Stimulated activated CD4-positive, alpha-beta T cell treated with anti-CD3 and anti-CD28 coated beads, Interleukin-1b, Interleukin-23, amount 100 ng/mL, for 1 hour (primary cell): ENCODE measurements at places on chromosomes 4 and X.

DNA sequence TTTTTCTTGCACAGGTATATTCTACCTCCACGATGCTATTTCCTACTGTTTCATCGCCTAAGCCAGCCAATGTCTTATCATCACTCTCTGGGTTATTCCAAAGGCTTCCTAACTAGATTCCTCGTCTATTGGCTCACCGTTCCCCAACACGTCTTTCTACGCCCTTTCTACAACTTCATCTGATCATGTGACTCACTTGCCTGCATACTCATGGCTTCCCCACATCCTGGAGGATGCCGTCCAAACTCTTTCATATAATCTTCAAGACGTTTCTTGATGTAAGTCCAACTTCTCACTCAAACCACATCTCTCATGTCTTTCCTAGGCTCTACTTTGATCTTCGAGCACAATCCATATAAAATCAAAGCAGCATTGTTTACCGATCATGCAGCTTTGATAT, 322.0 kb upstream of the PPARGC1A start:
- no peak for DNase-seq

DNA sequence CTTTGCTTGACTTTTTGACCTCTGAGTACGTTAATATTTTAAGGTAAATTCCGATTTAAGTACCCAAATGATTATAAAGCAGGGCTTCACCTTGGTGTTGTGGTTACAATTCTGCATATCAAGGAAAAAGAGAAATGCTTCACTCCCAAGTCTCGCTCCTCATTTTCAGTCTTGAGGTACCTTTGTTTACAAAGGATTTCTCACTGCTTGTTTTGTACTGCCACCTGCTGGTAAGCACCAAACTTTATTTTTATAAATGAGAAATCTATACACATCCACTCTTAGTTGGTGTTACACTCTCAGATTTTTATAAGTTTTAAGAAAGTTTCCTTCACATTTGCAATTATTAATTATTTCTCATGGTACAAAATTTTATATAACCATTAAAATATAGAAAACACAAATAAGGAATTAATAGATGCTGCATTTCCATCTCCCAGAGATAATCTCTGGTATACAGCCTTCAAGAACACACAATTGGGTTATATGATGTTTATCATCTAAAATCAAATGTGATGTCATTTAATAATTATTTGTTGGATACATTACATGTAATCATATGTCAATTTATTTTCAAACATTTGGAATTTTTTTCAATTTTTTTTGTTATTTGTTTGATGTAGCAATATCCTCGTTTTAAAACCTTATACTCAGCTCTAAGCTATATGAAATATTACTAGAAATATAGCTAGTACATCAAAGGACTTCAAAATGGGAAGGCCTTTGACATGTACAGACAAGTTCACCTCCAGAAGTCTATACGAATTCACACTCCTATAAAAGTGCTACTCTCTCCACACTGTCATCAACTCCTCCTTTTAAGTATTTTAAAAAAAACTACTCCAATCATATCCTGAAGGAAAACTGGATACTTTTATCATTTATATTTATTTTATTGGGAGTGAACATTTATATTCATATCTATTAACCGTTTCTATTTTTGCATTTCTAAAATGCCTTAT, 179.9 kb downstream of the KCNIP4 start:
- DNase-seq: no peak

DNA sequence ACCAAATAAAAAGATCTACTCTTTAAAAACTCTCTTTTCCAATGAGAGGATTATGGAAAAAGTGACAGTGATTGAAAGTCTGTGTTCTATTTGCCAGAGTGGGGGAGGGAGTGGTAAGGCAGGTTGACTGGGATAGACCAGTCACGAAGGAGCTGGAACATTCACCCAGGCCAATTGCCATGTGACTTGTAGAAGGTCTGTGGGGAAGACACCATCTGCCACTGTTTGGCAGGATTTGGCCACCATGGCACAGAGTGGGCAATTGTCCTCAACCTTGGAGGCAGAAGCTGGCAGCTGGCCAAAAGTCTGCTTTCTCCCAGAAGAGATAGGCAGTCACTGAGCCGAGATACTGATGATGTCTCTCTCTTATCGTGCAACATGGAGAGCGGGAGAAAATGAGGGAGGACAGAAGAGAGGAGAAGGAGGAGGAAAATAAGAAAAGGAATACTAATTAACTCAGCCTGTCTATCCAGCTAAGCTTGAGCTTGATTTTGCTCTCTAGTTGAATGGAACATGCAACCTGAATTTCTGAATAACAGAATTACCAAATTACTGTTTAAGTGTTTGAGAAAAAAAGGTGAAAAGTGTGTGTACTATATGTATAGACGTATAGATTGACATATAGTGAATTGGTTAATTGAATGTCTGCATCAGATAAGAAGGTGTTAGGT, 267.1 kb downstream of the ARHGAP24 start:
- no peak for DNase-seq

DNA sequence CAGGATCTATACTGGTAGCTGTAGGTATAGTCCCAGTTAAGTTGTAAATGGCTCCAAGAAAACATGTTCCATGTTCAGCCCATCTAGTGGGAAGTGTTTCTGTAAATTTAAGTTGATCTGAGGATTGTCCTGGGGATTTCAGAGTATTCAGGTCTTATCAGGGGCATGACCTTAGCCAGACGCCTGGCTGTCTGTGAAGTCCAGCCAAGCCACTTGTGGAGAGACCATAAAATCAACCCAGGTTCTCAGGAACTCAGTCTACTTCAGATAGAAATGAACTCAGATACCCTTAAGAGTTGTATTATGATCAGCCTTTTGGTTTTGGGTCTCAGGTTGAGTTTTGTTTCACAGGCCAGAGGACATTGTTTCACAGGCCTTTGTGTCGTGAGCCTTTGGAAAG, 95.9 kb downstream of the EGF start:
- DNase-seq: no peak

DNA sequence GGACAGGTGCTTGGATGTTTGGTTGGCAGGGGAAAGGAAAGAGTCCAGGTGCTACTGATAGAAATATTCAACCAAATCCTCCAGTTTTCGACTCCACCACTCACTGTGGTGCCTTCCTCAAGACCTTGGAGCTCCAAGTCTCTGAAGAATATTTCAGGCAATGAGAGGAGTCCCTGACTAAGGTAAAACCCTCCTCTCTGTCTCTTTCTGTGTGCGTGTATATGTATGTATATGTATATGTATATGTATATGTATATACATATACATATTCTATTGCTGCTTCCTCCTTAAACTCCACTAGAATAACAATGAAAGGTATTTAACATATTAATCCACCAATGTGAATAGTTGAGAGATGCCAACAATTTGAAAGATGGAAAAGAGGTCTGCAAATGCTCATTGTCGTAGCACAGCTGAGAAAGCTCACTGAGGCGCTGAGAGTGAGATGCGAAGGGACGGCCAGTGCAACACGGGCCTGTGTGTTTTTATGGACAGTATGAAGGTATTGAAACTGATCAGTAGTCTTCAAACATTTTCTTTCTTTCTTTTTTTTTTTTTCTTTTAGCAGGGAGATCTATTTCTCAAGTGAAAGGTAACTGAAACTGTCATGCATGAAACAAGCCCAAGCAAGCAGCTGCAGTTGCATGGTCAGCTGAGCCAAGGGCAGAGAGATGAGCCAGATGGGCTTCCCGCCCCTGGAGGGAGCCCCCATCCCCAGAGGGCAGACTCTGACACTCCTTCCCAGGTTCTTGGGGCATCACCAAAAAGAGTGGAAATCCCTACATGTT, 41.1 kb upstream of the HS3ST1 start:
- DNase-seq: no peak

GRCh38 chr4:10703766-10704429, 19.3 kb upstream of the CLNK start:
- no peak for DNase-seq

GRCh38 chr4:113500424-113500823, 261.1 kb downstream of the CAMK2D start:
- DNase-seq: no peak

- no peak for DNase-seq
Measured at GRCh38 chrX:51975811-51976210, 82.4 kb downstream of the MAGED1 start.

DNA sequence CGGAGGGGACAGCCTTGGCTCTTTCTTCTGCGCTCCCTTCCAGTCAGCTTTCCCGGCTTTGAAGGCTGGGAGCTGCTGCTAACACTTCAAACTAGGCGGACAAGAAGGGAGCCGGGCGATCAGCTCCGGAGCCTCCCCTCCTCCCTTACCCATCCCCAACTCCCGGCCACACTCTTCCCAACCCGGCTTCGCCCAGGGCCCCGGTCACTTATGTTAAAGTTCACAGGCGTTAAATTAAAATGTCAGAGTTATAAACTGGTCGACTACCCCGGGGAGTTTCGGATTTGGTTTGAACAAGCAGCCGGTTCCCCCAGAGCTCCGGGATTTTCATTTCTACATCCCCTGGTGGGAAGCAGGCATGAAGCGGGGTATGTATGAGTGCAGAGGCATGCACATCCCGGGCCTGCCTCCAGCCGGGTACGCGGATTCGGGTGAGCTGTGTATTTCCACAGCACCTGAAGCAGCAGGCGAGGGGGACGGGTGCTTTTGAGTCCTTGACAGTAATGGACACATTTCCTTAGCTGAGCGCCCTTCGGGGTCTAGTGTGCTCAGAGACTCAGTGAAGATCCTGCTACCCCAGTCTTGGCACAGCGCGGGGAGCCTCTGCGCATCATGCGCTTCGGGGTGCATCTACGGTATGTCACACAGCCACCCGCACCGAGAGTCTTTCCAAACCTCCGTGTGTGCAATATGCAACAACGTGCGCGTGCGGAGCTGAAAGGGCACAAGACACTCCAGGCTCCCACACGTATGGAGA, 880 bp downstream of the UNC5C start:
- no peak for DNase-seq

DNA sequence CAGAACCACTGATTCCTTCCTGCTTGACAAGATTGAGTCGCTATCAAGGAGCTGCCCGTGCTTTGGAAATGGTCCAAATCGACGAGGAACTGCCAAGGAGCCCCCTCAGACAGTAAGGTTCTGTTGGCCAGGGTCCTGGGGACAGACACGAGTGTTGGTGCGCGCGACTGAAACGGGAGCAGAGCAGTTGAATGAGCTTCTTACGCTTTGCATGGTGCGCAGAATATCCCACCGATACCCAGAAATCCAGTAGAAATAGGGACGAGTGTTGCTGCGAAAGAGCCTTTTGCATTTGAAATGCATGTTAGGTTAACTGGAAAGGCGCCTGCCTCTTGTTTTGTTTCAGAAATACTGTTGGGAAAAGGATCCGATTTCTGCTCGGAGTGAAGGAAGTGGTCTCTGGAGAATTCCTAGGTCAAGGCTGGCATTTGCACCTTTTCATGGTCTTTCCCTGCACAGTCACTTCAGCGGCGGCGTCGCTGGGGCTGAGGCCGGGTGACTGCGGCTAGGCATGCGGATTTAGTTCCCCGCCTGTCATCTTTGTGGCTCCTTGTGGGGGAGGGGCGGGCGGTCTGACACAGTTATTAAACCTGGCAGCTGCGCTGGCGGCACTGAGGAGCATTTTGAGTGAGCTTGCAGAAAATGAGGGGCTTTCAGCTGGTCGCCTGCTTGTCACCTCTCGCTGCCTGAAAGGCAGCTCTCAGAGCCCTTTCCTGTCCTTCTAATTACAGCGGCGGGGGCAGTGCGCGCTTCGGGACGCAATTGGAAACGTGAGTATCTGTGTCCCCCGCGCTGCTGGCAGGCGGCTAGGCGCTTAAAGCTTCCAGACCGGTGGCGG, 51.5 kb upstream of the TRIM2 start:
- DNase-seq: peak; percentile 7

DNA sequence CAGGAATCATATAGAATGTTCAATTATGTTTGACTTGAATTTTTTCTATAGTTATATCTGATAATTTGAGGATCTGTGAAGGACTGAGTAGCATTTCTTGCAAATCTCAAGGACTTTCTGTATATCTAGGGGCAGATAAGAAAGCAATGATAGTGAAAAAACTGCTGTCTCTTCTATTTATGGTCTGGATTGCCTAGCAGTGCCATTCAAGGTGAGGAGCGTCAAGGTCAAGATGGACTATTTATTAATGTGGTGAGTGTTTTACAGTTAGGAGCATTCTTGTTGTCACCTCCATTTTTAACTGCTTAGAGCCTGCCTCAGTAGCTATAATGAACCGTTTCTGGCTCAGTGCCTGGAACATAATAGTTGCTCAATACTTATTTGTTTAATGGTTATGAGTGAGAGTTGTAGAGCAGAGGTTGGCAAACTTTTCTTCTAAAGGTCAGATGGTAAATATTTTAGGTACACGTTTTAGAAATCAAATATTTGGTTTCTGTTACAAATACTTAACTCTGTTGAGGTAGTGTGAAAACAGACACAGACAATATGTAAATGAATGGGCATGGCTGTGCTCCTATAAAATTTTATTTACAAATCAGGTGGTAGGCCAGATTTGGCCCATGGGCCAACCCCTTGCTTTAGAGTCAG, 523.2 kb upstream of the IGFBP7 start:
- DNase-seq: no peak

DNA sequence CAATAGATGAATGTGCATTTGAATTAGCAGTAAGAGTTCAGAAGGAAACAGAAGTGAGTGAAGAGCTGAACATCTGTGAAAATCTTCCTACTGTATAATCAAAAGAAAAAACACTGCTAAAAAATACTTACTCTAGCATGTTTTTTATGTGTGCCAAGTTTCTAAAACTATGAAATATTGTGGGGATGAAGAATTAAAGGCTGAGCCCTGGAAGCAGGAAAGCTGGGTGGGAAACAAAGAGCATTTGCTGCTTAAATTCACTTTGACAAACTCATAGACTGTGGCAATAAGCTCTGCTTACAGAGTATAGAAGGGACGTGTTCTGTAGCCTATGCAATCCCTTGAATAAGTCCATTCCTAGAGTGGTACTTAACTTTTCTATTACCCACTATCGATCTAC, 261.7 kb downstream of the ANKRD50 start:
- no peak for DNase-seq

DNA sequence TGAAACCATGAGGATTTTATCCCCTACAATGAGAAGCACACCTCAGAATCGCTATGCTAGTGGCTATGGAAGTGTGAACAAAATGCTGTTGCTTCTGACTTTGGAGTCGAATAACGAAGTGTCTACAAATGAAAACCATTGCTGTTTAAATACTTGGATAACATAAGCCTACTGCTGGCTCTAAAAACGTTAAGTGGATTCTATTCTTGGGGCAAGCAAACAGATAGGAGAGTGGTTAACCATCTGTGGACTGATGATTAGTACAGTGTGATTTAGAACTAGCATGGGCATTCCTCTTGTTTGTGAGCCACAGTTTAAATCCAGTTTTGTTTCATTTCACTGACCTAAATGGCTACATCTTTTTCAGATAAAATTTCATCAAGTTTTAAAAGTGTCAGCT, 109.7 kb upstream of the PNPLA4 start:
- no peak for DNase-seq

DNA sequence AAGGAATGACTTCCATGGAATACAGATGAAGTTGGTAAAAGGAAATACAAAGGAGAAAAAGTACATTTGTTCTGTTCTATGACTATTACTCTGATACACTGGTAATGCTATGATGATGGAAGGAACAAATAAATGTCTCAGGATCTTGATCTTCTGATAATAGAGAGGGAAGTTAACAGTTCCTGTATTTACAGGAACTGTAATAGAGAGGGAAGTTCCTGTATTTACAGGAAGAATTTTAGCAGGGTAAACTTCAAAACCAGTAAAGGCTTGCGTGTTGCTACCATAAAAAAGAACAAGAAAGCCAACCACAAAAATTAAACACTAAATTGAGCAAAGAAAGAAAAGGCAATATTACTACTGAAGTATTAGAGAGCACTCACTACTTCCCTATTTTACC, 91.7 kb upstream of the HPGD start:
- no peak for DNase-seq
